ENCODE measurements at places on chromosomes 13 and 19.

- DNase-seq = no peak
Observed at GRCh38 chr19:18153556-18154134, 682 bp downstream of the PIK3R2 start.

GRCh38 chr13:27347211-27347772, 76.7 kb downstream of the RASL11A start:
- DNase-seq = no peak

DNA sequence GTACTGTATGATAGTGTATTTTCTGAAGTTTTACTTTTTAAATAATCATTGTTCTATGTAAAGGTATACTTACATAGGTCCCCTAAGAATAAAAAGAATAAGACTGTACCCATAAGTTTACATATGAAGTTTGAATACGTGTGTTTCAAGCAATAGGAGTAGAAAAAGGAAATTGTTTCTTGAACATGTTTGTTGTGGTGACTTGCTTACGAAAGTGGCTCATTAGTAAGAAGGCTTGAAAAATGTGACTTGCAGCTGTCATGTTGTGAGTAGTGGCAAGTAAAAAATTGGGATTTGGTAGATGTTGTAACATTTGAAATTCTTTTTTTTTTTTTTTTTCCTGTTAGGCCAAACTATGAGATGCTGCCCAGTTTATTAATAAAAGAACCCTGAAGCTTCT, 203.3 kb downstream of the LMO7 start:
- no peak for DNase-seq

GRCh38 chr13:50999641-51000040, 90.0 kb downstream of the RNASEH2B start:
- no peak for DNase-seq

DNA sequence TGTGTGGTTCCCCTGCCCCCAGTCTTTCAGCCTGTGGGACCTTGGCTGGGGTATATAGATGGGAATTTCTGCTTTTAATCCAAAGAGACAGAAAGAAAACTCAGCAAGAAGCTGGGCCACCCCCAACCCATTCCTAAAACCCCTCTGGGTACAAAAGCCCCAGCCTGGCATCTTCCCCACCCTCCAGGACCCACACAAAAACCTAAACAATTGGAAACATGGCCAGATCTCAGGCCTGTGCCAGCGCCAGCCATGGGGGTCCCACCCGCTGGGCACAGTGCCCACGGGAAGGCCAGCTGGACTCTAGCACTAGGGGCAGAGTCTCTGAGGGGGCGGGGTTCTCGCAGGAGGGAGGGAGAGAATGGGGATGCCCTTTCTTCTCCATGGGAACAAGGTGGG, 8.6 kb downstream of the LYL1 start:
- DNase-seq = no peak

DNA sequence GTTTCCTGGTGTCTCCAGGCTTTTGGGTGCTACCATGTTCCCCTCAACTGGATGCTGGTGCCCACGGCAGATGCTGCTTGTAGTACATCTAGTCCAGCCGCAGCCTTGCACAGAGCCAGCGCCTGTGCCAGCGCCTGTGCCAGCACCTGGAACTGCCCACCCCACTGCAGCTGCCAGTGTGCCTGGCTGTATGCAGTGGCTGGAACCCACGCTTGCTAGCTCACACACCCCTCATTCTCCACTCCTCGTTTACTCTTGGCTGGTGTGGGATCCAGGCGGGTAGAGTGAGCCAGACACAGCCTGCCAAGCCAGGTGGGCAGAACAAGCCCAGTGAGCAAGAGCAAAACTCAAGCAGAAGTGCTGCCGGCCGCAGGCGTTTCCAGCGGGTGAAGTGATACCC, 428.6 kb downstream of the SLITRK1 start:
- DNase-seq = no peak

- no peak for DNase-seq
Observed at GRCh38 chr13:105196052-105196451, 1339.4 kb downstream of the EFNB2 start.

DNA sequence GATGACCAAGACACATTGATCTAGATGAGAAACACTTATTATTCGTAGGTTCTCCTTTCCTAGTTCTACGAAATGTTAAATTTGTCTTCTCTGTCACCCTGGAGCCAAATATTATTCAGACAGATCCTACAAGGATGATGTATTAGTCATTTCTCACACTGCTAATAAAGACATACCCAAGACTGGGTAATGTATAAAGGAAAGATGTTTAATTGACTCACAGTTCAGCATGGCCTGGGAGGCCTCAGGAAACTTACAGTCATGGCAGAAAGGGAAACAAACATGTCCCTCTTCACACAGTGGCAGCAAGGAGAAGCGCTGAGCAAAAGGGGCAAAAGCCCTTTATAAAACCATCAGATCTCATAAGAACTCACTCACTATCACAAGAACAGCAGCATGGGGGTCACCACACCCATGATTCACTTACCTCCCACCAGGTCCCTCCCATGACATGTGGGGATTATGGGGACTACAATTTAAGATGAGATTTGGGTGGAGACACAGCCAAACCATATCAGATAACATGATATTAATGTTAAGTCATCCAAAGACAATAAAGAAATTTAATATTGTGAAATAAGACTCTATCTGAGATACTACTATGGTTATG, 1248.8 kb upstream of the SLC10A2 start:
- no peak for DNase-seq

DNA sequence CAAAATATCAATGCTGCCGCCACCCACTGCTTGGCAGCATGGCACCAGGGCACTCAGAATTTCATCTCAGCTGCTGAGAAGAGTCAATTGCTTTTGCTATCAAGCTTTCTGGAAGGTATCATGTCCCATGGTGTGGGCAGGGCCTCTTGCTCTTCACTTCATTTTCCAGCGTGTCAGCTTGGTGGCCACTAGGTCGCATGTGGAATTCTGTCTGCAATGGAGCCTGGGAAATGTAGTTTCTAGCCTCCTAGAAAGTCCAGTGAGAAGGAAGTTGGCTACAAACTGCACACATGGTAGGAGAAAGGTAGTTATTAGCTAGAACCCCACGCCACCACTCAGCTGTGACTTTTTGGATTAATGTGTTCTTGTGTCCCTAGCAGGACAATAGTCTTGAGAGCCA, 105.3 kb downstream of the MYO16 start:
- no peak for DNase-seq

GRCh38 chr13:50171590-50172282, 156.5 kb downstream of the KCNRG start:
- no peak for DNase-seq

GRCh38 chr19:30783936-30784335, 411.8 kb downstream of the ZNF536 start:
- DNase-seq = no peak

- no peak for DNase-seq
Observed at GRCh38 chr19:31140717-31141116, 208.5 kb downstream of the TSHZ3 start.

- DNase-seq = no peak
Observed at GRCh38 chr19:54035215-54036178, 28.2 kb downstream of the VSTM1 start.

- no peak for DNase-seq
Observed at GRCh38 chr13:99691552-99691951, 190.3 kb downstream of the TM9SF2 start.

DNA sequence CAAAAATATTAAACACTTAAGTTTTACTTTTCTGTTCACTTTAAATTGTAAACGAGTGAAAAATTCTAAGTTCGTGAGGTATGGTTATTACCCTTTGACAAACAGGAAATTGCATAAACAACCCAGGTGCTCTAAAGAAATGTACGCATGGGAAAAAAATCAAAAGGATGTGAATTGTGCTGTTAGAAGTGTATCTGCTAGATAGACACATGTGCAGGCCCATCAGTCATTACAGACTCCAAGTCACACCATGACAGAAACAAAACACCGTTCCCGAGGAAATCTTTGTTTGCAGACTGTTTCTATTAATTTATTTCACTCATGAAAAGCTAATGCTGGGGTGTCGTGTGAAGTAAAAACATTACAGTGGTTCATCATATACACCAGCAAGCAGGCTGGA, 17.0 kb upstream of the DOCK9 start:
- no peak for DNase-seq

DNA sequence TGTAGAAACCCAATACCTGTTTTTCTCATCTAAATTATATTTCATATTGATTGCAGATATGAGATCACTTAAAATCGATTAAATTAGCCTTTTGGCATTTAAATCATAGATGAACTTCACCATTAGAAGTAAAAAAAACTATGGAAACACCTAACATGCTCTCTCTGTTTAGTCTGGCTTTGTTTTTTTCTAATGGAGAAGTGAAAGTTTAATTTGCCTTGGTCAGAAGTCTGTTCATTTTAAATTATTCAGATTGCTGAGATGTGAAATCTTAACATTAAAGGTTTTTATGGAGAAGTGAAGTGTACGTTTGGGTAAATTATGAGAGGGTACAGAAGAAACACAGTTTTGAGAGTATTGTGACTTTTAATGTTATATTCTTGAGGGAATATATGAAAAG, 6.7 kb downstream of the SUGT1 start:
- DNase-seq = no peak

DNA sequence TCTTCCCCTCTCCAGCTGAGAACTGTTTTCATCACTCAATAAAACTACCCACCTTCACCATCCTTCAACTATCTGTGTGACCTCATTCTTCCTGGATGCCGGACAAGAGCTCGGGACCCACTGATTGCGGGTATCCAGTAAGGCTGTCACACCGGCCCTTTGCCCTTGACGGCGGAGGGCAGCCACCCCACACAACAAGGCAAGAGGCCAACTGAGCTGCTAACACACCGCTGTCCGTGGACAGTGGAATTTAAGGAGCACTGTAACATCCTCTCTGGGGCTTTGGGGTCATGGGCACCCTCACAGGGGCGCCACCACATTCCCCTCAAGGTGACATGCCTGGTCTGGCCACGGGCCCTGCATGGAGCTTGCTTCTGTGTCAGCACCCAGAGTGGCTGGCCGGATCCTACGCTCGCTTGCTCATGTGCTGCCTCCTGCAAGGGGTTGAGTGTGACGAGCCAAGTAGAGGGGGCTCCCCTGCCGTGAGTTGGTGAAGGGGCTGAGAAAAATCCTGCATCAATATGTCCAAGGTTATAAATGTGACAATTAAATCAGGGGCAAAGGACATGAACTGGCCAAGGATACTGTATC, 31.4 kb downstream of the LHFPL6 start:
- no peak for DNase-seq

Data from omental fat pad (tissue), 4 donors.